ENCODE measurements at places on chromosomes 13 and 19.
A peak's percentile ranks its signal among the peaks of the same experiment; 100 is the strongest.

- no peak for DNase-seq
Measured at GRCh38 chr19:31279436-31279765, 69.8 kb downstream of the TSHZ3 start.

DNA sequence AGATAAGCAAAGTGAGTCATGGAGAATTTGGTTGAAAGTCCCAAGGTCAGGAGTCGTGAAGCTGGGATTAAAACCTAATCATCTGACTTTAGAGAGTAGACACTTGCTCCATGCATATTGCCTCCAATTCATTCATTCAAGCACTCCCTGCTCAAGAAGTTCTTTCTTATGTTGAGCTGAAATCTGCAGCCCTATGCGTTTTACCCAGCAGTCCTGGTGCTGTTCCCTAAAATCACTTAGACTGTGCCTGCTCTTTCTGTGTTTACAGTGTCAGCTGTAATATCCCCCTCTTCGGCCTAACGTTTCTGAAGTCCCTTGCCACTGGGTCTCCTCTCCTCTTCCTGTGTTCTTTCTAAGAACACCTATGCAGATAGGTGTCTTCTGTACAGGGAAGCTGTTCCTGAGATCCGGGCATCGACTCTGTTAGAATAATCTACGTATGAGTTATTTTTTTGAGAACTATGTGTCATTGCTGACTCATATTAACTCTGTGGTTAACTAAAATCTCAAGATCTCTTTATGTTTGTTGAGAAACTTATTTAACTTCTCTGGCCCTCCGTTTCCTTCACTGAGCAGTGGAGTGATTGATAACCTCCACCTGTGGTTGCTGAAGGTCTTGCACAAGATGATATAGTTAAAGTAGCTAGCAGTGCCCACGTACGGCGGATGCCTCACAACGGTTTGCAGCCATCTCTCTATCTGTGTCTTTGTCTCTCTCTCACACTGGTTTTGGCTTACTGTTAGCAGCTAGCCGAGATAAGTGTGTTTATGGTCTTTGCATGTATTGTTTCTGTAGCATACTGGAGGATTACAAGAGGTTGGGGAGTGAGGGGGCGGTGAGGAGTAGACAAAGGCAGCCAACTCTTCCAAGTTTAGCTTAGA lies 4.7 kb downstream of the ALOX5AP start:
- DNase-seq, result no peak

DNA sequence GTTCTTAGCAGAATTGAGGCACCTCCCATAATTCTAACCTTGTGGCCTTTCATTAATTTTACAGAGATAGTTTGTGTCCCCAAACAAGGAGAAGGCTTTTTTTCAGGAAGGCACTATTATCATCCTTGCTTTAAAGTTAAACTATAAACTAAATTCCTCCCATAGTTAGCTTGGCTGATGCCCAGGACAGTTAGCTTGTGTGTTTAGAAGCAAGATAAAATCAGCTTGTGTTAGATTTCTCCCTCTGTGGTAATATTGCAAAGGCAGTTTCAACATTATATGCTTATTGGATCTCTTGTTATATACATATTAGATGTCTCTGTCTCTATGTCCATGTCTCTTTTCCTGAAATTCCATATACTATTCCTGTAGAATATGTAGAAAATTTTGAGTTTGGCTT lies 342.7 kb downstream of the TBC1D4 start:
- DNase-seq, result no peak

DNA sequence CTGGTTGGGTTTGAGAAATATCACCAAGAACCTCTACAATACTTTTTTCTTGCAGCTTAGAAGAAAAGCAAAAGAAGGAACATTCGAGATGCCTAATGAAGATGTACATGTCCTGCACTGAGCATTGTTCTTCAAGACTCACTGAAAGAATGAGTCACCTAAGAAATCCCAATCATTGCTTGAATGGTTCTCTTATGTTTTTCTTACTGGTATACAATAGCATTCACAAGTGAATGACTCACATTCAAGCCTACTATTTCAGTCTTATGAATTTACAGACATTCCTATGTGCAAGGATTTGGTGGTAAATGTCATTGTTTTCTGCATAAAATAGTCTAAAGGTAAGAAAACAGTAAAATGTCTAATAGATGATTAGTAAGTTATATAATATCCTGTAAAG lies 594.6 kb downstream of the PCDH9 start:
- no peak for DNase-seq

- DNase-seq, result no peak
Measured at GRCh38 chr13:83731113-83731512, 151.2 kb downstream of the SLITRK1 start.

GRCh38 chr19:30011051-30011578 lies 69.1 kb downstream of the URI1 start:
- no peak for DNase-seq

GRCh38 chr13:91724591-91724990 lies 326.2 kb downstream of the GPC5 start:
- DNase-seq, result no peak

DNA sequence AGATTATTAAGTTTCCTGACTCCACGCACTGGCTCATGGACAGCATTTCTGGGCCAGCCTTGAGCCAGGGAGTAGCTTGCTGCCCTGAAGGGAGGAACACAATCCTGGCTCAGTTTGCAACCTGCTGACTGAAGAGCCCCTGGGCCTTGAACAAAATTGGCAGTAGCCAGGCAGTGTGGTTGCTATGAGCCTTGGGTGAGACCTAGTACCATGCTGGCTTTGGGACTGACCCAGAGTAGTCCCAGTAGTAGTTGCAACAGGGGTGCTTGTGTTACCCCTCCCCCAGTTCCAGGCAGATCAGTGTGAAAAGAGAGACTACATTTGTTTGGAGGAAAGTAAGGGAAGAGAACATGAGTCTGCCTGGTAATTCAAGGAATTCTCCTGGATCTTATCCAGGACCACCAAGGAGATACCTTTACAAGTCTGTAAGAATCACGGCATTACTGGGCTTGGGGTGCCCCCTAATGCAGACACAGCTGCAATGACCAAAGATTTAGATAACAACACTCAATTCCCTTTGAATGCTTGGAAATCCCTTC lies 22.0 kb downstream of the ITGBL1 start:
- no peak for DNase-seq

DNA sequence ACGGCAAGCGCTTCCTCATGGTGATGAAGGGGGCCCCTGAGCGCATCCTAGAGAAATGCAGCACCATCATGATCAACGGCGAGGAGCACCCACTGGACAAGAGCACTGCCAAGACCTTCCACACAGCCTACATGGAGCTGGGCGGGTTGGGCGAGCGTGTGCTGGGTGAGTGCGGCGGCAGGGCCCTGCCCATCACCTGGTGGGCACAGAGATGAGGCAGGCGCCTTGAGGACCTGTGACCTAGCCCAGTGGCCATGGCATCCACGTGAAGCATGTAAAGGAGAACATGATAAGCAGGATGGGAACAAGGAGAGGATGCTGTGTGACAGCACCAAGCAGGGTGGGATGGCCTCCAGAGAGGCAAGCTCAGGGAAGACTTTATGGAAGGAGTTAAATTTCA lies 18.5 kb downstream of the ATP12A start:
- DNase-seq, result no peak

- DNase-seq, result no peak
Measured at GRCh38 chr19:29576761-29577648, 29.1 kb upstream of the POP4 start.

DNA sequence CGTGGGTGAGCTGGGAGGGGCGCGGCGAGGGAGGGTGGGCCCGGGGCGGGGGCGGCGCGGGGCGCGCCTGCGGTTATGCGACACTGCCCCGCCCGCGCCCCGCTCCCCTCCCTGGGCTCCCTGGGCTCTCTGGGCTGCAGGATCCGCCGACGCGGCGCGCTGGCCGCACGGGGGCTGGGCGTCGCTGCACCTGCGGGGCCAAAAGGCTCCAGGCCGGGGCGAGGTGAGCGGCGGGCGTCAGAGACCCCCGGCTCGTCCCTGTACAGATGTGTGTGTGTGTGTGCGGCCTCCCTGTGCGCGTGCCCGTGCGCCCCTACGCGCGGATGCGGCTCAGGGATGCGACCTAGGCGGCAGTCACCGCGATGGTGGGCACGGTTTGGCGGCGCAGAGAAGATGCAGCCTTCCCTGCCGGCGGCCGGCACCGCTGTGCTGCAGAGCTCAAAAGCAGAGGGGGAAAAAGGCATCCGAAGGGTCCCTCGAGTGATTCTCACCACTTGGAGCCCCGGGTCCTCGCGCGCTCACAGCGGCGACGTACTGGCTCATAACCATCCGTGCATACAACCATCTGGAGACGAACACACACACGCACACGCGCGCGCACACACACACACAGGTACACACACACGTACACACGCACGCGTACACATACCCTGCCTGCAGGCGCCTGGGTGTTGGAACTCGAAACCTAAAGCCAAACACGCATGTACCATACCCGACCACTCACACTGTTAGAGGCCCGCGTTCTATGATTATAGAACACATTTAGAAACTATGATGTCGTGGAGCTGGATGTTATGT lies 709 bp downstream of the ATP8A2 start:
- no peak for DNase-seq

- no peak for DNase-seq
Measured at GRCh38 chr13:37534181-37534580, 64.4 kb downstream of the POSTN start.

GRCh38 chr19:37227996-37228395 lies 10.0 kb downstream of the ZNF383 start:
- DNase-seq, result no peak

- no peak for DNase-seq
Measured at GRCh38 chr13:48132961-48133360, 38.1 kb upstream of the MED4 start.

- no peak for DNase-seq
Measured at GRCh38 chr19:38690832-38691231, 43.4 kb downstream of the ACTN4 start.

GRCh38 chr19:19276851-19277250 lies 3.8 kb upstream of the TM6SF2 start:
- DNase-seq, result no peak

GRCh38 chr13:95164830-95165229 lies 136.4 kb downstream of the ABCC4 start:
- no peak for DNase-seq

- DNase-seq, result no peak
Measured at GRCh38 chr13:28282451-28282850, 144.1 kb downstream of the PAN3 start.

DNA sequence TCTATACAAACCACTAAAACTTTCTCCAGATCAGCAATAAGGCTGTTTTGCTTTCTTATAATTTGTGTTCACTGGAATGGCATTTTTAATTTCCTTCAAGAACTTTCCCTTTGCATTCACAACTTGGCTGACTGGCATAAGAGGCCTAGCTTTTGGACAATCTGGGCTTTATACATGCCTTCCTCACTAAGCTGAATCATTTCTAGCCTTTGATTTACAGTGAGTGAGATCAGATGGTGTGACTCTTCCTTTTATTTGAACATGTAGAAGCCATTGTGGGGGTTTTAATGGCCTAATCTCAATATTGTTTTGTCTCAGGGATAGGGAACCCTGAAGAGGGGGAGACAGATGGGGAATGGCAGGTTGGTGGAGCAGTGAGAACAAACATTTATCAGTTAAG lies 82.7 kb downstream of the FOXO1 start:
- DNase-seq, result no peak

- no peak for DNase-seq
Measured at GRCh38 chr13:57899096-57899495, 267.6 kb downstream of the PCDH17 start.

GRCh38 chr13:72507416-72508199 lies 219.8 kb downstream of the MZT1 start:
- DNase-seq, result no peak

GRCh38 chr19:16455489-16455888 lies 16.3 kb downstream of the EPS15L1 start:
- no peak for DNase-seq

GRCh38 chr19:17794731-17795494 lies at the start of gene B3GNT3:
Gene B3GNT3, plus strand, starts transcription at chr19:17795138. Its CDS starts 12,670 bp downstream, at chr19:17807808.
- no peak for DNase-seq

- DNase-seq, result no peak
Measured at GRCh38 chr19:36100476-36100875, 10.5 kb upstream of the OVOL3 start.

GRCh38 chr19:43525836-43526771 lies 897 bp downstream of the ETHE1 start:
- DNase-seq, result peak; percentile 32

- no peak for DNase-seq
Measured at GRCh38 chr13:57583529-57583928, 48.0 kb upstream of the PCDH17 start.
